Naive thymus-derived CD8-positive, alpha-beta T cell (primary cell): ENCODE measurements at places on chromosomes 2 and 18. TPM values are rescaled to one million over a fixed set of nuclear protein-coding genes. Genes with fewer than 3 reads are reported as not detected.

DNA sequence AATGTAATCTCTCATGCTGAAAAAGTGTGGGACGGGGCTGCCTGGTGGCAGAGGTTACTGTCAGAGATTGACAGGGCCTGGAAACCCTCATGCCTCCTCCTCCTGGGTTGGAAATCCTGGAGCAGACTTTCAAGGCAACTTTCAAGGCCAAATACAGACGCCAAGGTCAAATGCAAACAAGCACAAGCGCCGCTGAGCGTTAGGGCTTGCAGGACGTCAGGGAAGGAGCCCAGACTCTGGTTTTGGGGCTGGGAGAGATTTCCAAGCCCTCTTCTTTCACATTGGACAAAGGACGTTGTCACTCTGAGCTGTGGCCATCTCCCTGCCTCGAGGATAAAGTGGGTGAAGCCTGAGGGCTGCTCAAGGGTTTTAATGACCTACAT is 120.1 kb downstream of the TWIST2 start:
- no peaks in the 10 kb centered on the region for H3K4me1 ChIP-seq
- no peak overlapping the region for H3K27ac ChIP-seq
- H3K4me3 ChIP-seq: no peak overlapping the region
- no peaks in the 10 kb centered on the region for H3K36me3 ChIP-seq
- H3K27me3 ChIP-seq: peaks cover 38% of the 10 kb centered on the region

DNA sequence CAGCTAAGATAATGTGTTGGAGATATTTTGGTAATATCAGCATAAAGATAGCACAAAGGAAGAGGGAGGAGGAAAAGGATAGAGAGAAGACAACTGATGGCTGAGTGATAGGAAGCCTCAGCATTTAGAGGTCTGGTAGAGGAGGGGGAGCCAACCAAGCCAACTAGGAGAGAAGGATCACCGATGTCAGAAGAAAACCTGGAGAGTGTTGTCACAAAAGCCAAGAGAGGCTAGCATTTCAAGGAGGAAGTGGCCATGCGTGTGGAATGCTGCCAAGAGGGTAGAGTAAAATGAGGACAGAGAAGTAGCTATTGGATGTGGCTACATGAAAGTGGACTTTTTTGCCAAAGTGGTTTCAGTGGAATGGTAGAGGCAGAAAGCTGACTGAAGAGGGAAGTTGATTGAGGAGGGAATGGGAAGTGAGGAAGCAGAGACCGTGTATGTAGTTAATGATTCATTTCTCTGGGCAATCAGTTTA is 34.3 kb downstream of the LCLAT1 start:
- H3K4me3 ChIP-seq: no peak overlapping the region
- no peak overlapping the region for H3K27ac ChIP-seq
- peaks cover 25% of the 10 kb centered on the region for H3K4me1 ChIP-seq
- H3K27me3 ChIP-seq: no peaks in the 10 kb centered on the region

DNA sequence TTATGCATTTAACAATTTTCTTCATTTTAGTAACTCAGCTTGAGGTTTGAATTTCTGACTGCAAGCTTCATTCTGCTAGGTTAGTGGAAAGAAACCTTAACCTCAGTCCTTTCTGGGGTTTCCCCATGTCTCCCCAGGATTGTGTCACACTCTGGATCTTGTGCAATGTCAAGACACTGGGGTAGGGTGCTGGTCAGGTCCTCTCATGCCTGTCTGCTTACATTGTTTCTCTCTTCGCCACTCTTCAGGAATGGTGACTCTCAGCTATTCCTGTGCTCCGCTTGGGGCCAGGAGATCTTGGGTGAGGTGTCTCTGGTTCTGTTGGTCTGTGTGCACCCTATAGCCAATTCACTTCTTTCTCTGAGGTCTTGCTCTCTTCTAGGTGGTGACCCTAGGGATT is 23.9 kb downstream of the CTLA4 start:
- H3K27ac ChIP-seq: no peak overlapping the region
- no peaks in the 10 kb centered on the region for H3K36me3 ChIP-seq
- no peak overlapping the region for H3K4me3 ChIP-seq
- no peak for DNase-seq
- no peaks in the 10 kb centered on the region for H3K27me3 ChIP-seq

DNA sequence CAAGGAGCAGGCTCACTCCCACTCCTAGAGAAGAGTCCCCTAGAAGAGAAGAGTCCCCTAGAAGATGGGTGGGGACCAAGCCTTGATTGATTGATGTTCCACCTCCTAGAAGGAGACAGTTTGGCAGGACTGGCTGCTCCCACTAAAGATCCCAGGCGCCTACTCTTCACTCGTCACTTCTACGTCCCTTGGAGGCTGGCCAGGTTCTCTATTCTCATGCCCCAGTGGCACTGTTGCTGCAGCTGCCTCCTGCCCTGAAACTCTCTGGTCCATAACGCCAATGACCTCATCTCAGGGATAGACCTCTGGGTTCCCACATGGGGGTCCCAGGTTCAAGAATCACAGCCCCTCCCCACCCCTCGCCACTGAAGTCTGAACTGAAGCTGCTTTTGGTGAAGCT is 2.5 kb upstream of the SP140L start:
- peaks cover 41% of the 10 kb centered on the region for H3K4me1 ChIP-seq
- no peaks in the 10 kb centered on the region for H3K27me3 ChIP-seq
- no peak overlapping the region for H3K27ac ChIP-seq
- H3K36me3 ChIP-seq: no peaks in the 10 kb centered on the region
- no peak for DNase-seq

- no peaks in the 10 kb centered on the region for H3K27me3 ChIP-seq
- no peaks in the 10 kb centered on the region for H3K4me1 ChIP-seq
- H3K27ac ChIP-seq: no peak overlapping the region
- no peaks in the 10 kb centered on the region for H3K36me3 ChIP-seq
These were observed 54.3 kb upstream of the COL3A1 start for GRCh38 chr2:188919824-188920223.

Gene CRYGC
- total RNA-seq: not detected

Gene UBE2E3
- total RNA-seq: 25.0 TPM

Gene ANKRD30BL
- 0.39 TPM for total RNA-seq
